ENCODE measurements at places on chromosomes 4 and X. TPM values are rescaled to one million over a fixed set of nuclear protein-coding genes. Genes with fewer than 3 reads are reported as not detected.

The GATA1 gene
- not detected for total RNA-seq

The AADAT gene
- 4.9 TPM for total RNA-seq

The NAT8L gene
- under 0.01 TPM for total RNA-seq

The GSX2 gene
- total RNA-seq = not detected

The DDIT4L gene
- total RNA-seq = 12.9 TPM

The AWAT2 gene
- total RNA-seq = not detected

The H2BW1 gene
- not detected for total RNA-seq
